Stimulated activated CD4-positive, alpha-beta T cell treated with anti-CD3 and anti-CD28 coated beads, Interleukin-2, amount 100 ng/mL, for 48 hours (primary cell): ENCODE measurements at places on chromosomes 7 and 10.

GRCh38 chr7:118104812-118105441, 79.0 kb upstream of the LSM8 start:
- no peak for DNase-seq

GRCh38 chr7:131909151-131909768, 352.8 kb upstream of the PODXL start:
- DNase-seq: no peak

GRCh38 chr7:1812509-1813393, 142.7 kb downstream of the ELFN1 start:
- DNase-seq: no peak

- no peak for DNase-seq
These were observed 8.0 kb downstream of the STAG3 start for GRCh38 chr7:100185726-100186125.
